ENCODE measurements at places on chromosomes 3 and 15.

- DNase-seq: no peak
Measured at GRCh38 chr15:35727627-35728026, 181.7 kb upstream of the DPH6 start.

- DNase-seq: no peak
Measured at GRCh38 chr3:159938714-159939113, 49.9 kb upstream of the IL12A start.

GRCh38 chr15:50786871-50787270 lies 21.4 kb upstream of the SPPL2A start:
- no peak for DNase-seq

DNA sequence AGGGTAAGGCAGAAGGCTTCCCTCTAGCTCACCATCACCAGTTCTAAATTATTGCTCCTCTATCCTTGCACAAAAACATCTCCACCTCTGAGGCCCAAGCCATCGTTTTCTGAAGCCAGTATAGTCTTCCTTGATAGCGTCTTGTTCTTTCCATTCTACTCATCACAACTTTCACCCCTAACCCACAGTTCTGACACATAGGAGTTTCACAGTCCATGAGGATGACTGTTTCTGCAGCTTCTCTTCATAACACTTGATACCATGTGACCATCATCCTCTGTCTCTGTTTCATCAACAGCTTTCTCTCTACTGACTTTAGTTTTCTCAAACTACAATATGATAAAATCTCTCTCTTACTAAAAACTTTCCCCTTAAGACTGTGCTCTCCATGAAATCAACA lies 1166.5 kb downstream of the ROBO1 start:
- DNase-seq: no peak

GRCh38 chr15:42137461-42138261 lies 18.8 kb downstream of the PLA2G4F start:
- no peak for DNase-seq

- DNase-seq: no peak
Measured at GRCh38 chr15:85673326-85673725, 121.4 kb downstream of the KLHL25 start.

DNA sequence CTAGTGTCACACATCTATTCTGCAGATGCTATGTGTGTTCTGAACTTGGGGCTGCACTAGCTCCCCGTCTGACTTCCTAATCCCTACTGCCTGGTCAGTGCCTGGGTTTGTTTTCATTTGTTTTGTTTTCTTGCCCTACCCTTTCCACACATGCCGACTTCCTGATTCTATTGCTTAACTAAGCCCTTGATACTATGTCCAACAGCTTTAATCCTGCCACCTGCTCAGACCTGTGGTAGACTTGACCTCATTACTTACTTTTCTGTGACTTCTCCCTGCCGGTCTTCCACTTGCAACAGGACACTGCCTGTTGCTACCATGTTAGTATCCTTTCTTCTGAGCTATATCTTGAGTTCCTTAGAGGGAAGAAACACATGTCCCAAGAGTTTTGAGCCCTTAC lies 39.3 kb upstream of the CEMIP start:
- no peak for DNase-seq

GRCh38 chr3:131388490-131388799 lies 6.9 kb downstream of the NUDT16 start:
- DNase-seq: no peak

GRCh38 chr3:28155631-28156030 lies 85.8 kb upstream of the CMC1 start:
- no peak for DNase-seq

- peak; percentile 33 for DNase-seq
Measured at GRCh38 chr3:142279965-142280590, 54.7 kb upstream of the GK5 start.

DNA sequence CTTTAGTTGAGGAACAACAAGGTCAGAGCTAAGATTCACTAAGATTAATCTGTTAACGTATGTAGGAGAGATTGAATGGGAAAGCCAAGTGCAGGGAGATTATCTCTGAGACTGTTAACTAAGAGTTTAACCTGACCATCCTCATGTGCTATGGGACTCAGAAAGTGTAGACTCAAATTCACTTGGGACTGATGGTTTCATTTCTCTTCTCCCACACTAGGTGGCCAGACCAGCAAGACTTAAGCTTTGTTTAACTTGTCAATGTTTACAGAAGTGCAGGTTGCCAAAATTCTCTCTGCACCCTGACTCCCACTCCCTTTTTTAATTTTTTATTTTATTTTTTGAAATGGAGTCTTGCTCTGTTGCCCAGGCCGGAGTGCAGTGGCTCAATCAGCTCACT lies 6.3 kb upstream of the HEXA start:
- DNase-seq: no peak

GRCh38 chr3:184505076-184505878 lies 56.3 kb upstream of the EPHB3 start:
- DNase-seq: no peak

- peak; percentile 72 for DNase-seq
Measured at GRCh38 chr15:74889390-74889882, 406 bp upstream of the MPI start.

GRCh38 chr15:67916565-67916964 lies 76.7 kb upstream of the RNU6-1 start:
- DNase-seq: no peak

DNA sequence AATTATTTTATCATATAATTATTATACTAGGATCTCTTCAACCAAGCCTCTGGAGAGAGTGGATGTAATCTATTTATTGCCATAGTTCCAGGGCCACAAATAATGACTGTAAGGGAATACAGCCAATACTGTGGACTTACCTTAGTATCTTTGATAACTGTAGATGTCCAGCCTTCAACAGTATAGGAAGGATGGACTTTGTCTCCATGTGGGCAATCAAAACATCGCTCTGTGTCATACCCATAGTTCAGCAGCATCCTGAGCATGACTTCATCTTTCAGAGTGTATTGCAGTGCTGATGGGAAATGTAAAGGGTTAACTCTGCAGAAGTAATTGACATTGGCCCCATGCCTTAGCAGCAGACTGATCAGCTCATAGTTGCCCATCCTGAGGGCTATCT lies 14.2 kb downstream of the ASB14 start:
- no peak for DNase-seq

DNA sequence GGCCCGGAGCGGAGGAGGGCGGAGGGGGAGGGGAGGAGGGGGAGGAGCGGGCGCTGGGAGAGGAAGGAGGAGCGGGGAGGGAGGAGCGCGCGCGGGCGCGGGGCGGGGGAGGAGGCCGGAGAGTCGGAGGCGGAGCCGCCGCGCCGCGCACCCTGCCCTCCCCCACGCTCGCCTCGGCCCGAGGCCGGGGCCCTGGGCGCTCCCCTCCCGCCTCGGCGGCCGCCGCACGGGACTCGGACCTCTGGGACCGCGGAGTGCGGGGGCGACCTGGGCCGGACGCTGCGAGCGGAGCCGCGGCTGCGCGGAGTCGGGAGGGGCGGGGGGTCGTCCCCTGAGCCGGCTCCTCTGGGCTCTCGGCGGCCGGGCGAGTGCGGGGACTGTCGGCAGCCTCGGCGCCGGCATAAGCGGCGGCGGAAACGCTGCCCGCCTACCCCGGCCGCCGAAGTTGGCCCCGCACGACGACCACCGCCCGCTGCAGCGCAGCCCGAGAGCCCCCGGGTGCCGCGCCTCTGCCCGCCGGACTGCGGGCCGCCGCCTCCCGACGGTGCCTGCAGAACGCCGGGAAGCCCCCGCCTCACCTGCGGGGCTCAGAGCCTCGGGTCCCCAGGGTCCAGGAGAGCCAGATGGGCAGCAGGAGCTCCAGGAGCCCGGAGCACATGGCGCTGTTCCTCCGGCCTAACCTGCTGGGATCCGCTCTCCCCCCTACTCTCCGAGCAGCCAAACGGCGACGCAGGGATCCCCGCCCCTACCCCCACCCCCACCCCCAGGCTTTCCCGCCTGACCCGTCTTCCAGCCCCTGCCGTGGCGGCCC lies 406 bp upstream of the GABRB3 start:
- DNase-seq: peak; percentile 33

- no peak for DNase-seq
Measured at GRCh38 chr3:4149296-4149695, 153.9 kb upstream of the SETMAR start.

GRCh38 chr3:74676-75243 lies 121.8 kb upstream of the CHL1 start:
- no peak for DNase-seq

DNA sequence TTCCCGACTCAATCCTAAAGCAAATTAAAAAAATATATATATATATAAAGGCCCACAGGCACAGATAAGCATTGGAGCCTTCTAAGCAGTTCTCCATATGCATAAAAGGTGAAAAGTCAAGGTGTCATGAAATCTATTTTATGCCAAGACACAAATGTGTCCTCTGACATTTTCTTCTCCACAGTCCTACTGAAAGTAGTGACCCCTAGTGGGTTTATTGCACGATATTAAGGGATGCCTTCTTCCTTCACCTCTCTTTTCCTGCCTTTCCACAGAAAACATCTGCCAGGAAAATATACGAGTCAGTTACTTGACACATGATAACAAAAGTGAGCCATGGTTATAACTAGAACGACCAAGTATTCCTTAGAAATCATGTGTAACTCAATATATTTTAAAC lies 303.2 kb downstream of the TIGIT start:
- no peak for DNase-seq

Measured in nucleus accumbens (tissue), 56 donors.